ENCODE measurements at places on chromosomes 1 and 21.

DNA sequence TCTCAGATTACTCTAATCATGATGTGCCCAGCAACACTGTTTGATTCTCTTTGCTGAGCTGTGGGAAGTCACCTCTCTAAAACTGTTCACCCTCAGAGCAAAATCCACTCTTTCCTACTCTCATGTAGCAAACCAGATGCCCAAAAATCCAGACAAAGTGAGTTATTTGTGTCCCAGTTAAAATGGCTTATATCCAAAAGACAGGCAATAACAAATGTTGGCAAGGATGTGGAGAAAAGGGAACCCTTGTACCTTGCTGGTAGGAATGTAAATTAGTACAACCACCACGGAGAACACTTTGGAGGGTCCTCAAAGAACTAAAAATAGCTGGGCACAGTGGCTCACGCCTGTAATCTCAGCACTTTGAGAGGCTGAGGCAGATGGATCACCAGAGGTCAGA is 384.0 kb downstream of the HHIPL2 start:
- DNase-seq, result no peak

DNA sequence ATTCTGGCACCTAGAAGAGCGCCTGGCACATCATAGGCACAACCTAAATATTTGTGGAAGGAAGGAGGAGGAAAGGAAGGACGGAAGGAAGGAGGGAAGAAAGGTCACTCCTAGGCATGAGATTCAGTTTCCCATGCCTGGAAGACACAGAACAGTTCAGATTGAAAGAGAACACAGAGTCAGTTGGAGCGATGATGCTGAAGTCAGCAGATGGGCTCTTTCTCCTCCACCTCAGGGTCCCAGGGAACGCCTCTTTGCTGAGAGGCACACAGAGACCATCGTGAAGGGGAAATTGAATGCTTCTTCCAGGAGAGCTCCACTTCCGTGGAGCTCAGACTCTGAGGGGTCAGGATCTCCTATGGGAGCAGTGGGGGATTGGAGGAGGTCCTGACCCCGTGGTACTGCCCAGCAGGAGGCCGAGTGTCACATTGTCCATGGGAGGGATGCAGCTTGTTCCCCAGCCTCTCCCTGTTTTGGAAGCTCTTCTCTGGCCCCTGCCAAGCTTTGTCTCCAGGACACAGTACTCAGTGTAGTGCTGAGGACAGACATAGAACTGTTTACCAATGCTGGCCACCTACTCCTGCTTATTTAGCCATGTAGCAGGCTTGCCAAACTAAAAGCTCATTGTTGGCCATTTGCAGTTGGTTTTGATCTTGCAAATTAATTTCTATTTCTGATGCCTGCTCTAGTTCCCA is 2.4 kb downstream of the MYBPHL start:
- DNase-seq, result no peak

- no peak for DNase-seq
Observed at GRCh38 chr21:38351961-38352521, 95.2 kb downstream of the KCNJ15 start.

DNA sequence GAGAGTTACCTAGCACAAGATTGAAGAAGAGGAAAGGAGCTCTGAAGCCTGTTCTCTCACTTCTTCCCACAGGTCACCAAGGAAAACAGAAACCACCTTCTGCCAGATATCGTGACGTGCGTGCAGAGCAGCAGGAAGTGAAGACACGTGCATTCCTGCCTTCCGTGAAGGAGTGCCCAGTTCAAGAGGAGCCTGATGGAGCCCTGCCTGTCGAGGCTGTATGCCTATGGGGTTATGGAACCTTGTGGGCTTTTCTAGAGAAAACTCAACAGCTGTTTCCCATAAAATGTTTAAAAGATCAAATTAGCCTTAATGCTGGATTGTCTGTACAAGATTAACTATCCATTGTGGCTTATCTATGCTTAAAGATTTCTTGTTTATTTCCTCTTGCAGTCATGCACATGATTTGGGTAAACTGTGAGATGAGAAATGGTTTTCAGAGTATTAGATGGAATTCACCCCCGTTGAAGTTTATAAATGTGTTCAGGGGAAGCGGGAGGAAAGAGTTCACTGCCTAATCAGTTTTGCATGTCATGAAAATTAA is 27.8 kb downstream of the NTPCR start:
- DNase-seq, result no peak

DNA sequence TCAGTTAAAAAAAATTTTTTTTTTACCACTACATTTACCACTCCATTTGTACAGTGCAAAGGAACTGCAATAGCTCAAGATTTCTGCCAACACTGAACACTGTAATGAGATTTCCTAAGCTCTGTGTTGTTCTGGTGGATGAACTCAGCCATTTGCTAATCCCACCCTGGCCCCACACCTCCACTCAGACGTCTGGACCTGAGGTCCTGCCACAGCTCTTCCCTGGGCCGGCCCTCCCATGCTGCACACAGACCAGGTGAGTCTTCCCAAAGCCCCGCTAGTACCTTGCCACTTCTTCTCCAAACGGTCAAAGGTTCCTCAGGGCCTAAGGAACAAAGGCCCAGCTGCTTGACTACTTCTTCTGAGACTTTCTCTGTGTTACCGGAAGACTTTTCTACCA is 56.4 kb downstream of the SLC45A1 start:
- no peak for DNase-seq

DNA sequence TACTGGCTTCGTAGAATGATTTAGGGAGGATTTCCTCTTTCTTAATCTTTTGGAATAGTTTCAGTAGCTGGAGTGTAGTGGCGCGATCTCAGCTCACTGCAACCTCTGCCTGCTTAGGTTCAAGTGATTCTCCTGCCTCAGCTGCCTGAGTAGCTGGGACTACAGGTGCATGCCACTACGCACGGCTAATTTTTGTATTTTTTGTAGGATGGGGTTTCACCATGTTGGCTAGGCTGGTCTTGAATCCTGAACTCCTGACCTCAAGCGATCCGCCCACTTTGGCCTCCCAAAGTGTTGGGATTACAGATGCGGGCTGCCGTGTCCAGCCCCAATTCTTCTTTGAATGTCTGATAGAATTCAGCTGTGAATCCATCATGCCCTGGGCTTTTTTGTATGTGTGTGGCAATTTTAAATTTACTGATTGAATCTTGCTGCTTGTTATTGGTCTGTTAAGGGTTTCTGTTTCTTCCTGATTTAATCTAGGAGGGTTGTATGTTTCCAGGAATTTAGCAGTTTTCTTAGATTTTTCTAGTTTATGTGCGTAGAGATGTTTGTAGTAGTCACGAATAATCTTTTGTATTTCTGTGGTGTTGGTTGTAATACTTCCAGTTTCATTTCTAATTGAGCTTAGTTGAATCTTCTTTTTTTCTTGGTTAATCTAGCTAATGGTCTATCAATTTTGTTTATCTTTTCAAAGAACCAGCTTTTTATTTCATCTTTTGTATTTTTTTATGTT is 15.3 kb downstream of the MAN1C1 start:
- DNase-seq, result no peak

DNA sequence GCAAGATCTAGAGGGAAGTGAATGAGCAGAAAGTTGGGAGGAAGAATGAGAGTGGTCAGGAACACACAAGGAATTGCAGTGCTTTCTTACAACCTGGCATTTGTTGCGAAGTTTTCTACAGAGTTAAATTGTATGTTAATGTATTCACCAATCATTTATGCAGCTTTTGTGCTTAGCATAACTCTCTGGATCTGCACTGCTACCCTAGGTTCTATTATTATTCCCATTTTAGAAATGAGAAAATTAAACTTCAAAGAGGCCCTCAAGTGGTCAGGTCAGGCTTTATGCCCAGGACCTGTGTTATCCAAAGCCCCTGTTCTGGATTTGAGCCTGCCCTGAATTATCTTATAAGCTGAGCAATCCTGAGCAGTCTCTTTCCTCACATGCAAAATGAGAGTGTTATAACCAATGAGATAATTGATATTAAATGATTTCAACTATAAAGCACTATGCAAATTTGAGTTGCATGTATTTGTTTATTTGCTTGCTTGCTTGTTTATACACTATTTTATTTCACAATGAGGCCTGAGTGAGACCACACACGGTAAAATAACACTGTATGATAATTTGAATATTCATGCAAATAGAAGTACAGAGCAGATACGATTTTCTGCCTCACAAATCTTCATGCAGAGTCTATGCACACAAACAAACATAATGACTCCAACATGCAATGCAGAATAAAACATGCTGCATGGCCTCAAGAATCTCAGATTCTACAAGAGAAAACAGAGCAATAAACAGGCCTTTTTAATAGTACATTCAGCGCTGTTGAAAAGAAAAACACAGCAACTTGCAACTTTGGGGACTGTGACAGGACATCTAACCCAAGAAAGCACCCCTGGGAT is 323.0 kb downstream of the PLPP3 start:
- DNase-seq, result no peak

- no peak for DNase-seq
Observed at GRCh38 chr1:47687631-47688460, 250.0 kb downstream of the FOXD2 start.

DNA sequence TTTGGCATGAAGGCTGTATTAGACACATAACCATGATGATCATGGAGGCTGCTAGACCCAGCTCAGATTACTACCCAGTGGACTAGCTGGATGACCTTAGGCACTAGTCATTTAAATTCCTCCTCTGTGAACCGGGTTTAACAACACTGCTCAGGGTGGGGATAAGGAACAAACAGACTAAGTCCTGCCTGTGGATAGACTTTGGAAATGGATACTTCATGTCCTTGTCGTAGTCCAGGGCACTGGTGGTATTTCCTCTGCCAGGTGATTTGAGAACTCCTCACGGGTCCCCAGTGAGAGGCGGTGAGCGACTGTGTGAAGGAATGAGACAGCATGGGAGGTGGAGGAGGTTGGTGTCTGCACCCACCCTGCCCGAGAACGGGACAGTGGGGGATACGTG is 72.9 kb upstream of the SELENON start:
- DNase-seq, result no peak

DNA sequence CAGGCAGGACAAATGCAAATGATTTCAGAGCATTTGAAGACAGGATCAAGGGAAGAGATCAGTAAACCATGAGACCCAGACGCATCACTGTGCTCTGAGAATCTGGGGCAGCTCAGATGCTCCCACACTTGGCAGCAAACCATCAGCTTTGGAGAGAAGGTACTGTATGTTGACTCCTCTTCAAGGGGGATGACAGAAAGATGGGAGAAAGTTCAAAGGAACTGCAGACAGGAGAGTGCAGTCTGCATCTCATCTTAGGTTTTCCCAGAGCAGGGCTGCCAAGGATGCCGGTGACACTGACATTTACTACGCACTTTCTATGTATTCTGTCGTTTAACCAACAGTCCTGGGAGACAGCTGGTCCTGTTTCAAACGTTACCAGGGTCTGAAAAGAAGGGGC is 35.8 kb downstream of the OLFML2B start:
- DNase-seq, result no peak

- no peak for DNase-seq
Observed at GRCh38 chr1:86461482-86461881, 7.2 kb upstream of the CLCA1 start.

- no peak for DNase-seq
Observed at GRCh38 chr1:55582084-55582483, 366.9 kb upstream of the USP24 start.

GRCh38 chr1:168379104-168379860 is 98.6 kb downstream of the TBX19 start:
- no peak for DNase-seq

Measured in brain pericyte (primary cell).